ENCODE measurements at places on chromosomes 12 and 14.

GRCh38 chr14:100660882-100661635 lies 65.6 kb upstream of the DLK1 start:
- no peak for DNase-seq

DNA sequence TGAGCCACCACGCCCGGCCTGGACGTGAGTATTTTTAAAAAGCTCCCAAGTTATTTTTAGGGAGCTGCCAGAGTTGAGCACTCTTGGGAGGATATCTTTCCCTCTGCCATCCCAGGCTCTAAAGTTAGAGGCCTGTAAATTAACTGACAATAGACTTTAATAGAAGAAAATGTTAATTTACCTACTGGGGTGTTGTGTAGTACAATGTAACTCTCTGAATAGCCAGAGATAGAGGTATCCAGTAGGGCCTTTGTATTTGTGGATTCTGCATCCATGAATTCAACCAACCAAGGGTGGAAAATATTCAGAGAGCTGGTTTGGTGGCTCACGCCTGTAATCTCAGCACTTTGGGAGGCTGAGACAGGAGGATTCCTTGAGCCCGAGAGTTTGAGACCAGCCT lies 7.6 kb upstream of the PIGH start:
- DNase-seq = no peak

DNA sequence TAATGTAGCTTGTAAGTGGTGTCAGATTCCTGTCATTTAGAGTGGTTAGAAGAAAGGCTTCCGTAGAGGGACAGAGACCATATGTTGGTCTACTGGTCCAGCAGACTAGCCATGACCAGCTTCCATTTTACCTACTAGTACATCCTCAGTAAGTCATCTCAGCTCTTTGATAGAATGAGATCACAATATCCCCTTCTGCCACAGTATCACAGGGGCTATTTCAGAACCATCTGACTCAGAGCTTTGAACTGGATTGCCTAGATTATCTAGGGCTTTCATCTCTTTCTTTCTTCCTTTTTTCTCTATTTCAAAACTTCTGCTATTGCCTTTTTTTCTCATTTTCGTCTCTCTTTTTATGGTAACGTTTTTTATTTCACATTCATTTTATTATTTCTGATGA lies 4.7 kb downstream of the ZDHHC17 start:
- no peak for DNase-seq

DNA sequence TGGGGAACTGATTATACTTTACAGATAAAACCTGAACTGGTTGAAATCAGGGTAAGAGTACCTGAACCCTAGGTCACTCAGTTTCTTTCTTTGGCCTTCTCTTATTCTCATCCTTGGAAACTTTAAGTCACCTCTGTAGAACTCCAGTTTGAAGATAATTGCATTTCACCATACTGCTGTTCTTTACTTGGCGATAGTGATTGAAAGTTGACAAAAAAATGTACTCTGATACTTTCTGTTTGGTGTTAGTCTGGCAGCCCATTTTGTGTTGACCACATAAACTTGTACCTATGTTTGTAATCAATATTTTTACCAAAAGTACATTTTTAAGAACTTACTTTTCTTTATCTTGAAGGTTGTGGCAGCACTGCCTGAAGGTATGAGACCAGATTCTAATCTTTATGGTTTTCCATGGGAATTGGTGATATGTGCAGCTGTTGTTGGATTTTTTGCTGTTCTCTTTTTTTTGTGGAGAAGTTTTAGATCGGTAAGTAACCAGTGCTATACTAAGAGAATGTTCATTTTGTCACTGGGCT lies 42.9 kb downstream of the MIA2 start:
- no peak for DNase-seq

DNA sequence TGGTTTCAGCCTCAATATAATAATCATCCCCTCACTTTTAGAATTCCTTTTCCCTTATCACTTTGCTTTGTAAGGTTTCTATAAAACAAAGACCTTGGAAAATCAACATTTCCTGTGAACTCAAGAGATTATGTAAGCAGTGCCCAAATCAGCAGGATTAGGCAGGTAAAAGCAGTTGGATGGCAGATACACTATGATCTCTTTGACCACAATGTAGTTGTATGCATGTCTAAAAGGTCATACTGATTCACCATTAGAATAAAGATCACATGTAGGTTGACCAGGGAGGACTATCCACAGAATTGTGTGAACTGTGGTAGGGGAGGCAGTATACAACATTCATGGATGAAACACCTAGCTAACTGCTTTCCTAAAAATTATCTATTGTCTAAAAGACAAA lies 57.5 kb downstream of the DENND5B start:
- DNase-seq = no peak

GRCh38 chr12:11885261-11886038 lies 185.3 kb upstream of the BCL2L14 start:
- no peak for DNase-seq

DNA sequence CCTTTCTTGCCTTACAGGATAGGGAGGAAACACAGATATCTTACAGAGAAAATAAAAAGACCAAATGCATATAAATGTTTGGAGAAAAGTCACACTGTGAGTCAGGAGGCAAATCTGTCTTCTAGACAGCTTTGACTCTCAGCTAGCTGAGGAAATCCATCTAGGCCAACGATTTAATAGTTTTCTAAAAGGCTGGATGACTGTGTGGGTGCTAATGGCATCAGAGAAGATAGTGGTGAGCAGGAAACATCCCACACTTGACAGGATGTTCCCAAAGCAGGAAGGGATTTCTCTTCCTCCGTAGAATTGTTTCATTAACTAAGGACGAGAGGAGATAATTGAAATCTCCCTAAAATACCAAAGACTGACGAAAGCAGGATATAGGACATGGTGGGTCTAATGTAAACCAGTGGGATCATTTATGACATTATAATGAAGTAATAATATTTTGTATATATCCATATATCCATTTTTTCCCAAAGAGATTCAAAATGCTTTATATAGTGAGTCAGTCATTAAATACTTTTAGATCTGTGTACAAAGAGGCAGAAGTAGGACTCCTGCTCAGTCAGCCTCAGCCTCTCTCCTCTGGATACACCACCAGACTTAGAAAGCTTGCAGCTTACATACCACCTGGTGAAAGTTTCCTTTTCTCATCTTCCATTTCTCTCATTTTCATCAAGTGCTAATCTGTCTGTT lies 44.3 kb upstream of the PSMA6 start:
- DNase-seq = no peak

GRCh38 chr12:105449431-105449830 lies 118.9 kb downstream of the C12orf75 start:
- DNase-seq = no peak

- DNase-seq = peak; percentile 41
Observed at GRCh38 chr14:57066887-57067513, 201.7 kb downstream of the EXOC5 start.

DNA sequence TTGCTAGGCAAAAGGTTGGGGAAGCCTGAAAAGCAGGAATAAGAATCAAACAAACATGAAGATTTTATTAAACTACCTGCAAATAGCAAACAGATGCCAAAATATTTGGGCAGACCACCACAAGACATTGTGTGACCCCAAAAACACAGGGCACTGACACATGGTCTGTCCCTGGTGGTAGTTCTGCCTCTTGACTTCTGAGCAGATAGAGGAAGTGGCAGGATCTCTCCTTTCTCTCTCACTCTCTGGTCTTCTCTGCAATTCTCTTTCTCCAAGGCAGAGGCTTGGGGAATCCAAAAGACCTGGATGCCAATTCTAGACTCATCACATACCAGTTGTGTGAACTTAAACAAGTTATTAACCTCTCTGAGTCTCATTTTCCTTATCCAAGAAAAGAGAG lies 4.3 kb upstream of the PTGDR start:
- no peak for DNase-seq

DNA sequence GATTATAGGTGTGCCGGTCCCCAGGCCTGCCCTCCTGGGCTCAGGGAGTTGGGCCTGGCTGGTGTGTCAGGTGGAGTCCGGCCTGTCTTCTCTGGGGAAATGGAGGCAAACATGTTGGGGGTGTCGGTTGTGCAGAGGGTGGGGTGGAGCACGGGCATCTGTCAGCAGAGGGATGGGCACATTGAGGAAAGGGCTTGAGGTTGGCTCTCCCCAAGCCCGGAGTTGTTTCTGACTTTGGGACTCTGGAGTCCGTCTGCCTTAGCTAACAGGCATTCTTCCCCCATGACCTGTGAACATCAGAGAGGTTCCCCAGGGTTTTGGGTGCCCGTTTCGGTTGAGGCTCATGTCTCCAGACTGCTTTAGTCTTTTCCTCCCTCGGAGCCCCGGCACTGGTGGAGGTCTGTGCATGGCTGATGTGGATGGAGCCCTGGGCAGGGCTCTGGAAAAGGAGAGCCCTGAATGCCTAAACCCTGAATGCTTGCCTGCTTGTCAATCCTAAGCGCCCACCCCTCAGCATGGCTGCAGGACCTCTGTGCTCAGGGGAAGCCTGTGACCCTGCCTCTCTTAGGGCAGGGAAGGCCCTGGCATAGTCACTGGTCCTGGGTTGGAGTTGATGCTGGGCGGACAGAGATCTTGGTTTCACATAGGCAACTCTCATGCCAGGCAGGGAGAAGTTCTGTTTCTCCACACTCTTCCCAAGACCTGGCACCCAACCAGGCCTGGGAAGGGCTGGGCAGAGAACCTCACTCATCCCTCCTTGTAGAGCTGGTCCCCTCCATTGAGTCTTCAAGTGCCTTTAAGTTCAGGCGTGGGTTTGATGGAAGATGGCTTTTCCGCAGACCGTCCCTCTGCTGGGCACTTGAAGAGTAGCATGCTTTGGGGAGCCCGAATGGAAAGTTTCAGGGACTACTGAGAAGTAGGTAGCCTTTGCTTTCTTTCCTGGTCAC lies 12.9 kb downstream of the NYNRIN start:
- DNase-seq = peak; percentile 22

DNA sequence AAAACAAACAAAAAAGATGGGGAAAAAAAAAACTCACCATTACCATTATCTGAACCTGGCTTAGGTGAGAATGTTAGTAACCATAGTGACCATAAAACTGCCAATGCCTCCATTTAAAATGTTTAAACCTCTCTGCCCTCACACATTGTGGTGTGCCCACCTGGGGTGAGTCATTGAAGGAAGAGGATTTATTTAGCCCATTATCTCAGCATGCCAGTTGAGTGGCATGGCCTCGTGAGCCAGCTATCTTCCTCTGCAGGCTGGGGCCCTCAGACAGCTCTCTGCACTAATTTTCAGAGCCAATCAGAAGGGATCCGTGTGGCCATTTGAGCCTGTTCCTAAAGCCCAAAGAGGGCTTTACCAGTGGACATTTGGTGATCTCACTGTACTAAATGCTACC lies 81.8 kb upstream of the CCDC198 start:
- no peak for DNase-seq

GRCh38 chr12:4987076-4988046 lies 56.3 kb upstream of the KCNA5 start:
- no peak for DNase-seq

GRCh38 chr14:105199093-105199492 lies 18.0 kb upstream of the NUDT14 start:
- no peak for DNase-seq

GRCh38 chr12:47155457-47156166 lies 75.9 kb upstream of the AMIGO2 start:
- DNase-seq = no peak

GRCh38 chr12:66584673-66585072 lies 94.2 kb downstream of the GRIP1 start:
- no peak for DNase-seq

DNA sequence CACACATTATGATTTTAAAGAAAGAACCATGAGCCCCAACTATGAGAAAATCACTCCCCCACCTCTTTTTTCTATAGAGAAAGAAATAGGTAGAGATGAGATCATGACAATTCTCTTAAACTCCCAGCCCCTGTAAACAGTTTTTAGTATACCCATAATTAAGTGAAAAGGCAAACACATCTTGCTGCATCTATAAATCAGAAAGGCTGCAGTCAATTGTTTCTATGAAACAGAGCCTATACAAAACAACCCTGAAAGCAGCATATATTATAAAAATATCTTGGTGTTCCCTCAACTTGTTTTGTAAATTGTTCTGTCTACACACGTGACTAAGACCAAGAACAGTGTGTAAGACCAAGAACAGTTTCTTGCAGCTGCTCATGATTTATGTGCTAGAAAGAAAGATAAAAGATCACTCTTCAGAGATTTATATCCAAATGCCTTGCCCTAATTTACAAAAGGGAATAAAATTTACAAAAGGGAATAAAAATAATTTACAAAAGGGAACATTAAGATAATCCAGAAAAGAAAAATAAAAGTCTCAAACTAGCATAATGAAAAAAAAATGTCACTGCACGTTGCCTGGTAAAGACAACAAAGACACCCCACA lies 4.8 kb downstream of the KITLG start:
- no peak for DNase-seq

GRCh38 chr12:17928708-17929366 lies 161.2 kb downstream of the RERGL start:
- no peak for DNase-seq

- DNase-seq = no peak
Observed at GRCh38 chr12:62760779-62761178, 174.2 kb downstream of the PPM1H start.

- DNase-seq = no peak
Observed at GRCh38 chr14:91606851-91607250, 96.7 kb upstream of the PPP4R3A start.

DNA sequence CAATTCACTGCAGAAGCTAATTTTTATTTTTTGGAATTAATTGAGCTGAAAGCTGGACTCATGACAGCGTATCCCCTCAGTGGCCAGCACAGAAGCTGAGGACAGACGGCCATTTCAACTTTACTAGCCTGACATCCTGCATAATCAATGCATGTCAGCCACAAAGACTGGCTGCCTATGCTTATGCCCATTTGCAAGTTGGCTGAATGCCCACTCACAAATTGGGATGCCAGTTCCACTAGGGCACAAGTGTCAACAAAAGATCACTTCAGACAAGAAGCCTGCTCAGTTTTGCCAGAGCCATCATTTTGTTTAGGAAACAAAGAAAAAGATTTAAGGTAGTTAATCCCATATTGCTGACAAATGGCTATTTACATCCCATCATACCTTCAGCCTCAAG lies 417.6 kb downstream of the NOVA1 start:
- no peak for DNase-seq

- peak; percentile 81 for DNase-seq
Observed at GRCh38 chr12:111404362-111405148, 1.2 kb upstream of the SH2B3 start.

GRCh38 chr14:23556700-23557440 lies 799 bp downstream of the THTPA start:
- no peak for DNase-seq

DNA sequence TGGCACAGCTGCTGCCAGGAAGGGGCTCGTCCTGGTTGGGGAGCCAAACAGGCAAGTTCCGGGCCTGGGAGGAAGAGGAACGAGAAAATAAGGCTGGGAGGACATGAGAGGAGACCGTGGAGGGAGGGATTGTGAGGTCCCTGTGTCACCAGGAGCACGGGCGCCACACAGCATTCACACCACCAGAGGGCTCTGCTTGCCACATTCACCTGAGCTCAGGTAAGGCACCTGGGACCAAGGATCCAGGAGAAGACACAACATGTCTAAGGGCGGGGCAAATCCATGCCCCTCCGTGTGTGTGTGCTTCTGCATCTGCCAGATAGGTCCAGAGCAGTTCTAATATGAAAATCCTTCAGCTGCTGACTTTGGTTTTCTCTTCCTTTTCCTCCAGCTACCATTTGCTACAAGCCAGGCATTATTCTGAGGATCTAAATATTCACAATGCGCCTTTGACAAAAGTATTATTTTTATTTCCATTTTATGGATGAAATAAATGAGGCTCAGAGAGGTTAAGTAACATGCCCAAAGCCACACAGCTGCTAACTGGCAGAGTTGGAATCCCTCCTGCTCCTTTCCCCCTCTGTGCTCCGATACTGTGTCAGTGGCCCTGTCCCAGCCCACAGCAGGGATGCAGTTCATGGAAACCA lies 14.6 kb downstream of the RAPGEF3 start:
- peak; percentile 58 for DNase-seq

- no peak for DNase-seq
Observed at GRCh38 chr12:52496590-52497071, 3.6 kb upstream of the KRT6A start.
